ENCODE measurements at places on chromosomes 12 and 14.

GRCh38 chr14:52399104-52399503 lies 85.0 kb downstream of the PTGER2 start:
- DNase-seq = no peak

DNA sequence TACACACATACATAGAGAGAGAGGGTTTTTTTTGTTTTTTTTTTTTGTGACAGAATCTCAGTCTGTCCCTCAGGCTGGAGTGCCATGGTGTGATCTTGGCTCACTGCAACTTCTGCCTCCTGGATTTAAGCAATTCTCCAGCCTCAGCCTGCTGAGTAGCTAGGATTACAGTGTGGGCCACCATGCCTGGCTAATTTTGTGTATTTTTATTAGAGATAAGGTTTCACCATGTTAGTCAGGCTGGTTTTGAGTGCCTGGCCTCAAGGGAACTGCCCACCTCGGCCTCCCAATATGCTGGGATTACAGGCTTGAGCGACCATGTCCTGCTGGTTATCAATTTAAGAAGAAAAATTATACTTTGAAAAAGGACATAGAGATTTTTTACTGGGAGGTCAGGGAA lies 710.6 kb downstream of the SLC6A15 start:
- no peak for DNase-seq

- DNase-seq = no peak
These were observed 184.7 kb downstream of the TMX1 start for GRCh38 chr14:51424561-51425251.

GRCh38 chr14:73342670-73343069 lies 105.4 kb downstream of the PAPLN start:
- no peak for DNase-seq

DNA sequence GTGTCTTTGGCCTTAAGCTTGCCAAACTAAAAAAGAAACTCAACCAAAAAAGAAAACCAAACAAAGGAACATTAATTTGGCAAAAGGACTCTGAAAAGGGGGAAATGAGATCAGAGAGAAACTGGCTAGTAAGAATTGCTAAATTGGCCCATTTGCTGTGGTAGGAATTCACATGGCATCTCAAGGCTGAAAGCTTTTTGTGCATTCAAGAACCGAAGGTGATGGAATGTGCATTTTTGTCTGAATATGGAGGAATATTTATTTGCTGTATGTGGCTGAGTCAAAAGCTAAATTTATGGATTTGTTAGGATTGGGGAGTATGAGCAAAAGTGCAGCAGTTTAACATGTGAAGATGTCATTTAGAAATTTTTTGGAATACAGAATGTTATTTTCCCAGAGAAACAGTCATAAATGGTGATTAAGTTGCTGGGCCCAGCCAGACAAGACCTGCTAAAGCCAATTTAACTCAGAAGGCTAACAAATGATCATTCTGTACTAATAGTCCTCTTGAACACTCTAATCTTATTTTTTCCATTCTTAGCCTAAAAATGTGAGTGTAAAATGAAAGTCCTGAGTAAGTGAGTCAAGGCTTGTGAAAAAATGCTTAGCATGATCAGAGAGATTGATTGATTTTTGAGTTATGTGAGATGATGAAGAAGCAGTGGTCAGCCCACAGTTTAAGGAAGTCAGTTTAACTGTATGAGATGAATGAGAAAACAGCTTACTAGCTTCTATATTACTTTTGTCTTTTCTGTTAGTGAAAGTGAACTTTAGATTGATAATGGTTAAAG lies 94.1 kb downstream of the ANO6 start:
- DNase-seq = no peak

DNA sequence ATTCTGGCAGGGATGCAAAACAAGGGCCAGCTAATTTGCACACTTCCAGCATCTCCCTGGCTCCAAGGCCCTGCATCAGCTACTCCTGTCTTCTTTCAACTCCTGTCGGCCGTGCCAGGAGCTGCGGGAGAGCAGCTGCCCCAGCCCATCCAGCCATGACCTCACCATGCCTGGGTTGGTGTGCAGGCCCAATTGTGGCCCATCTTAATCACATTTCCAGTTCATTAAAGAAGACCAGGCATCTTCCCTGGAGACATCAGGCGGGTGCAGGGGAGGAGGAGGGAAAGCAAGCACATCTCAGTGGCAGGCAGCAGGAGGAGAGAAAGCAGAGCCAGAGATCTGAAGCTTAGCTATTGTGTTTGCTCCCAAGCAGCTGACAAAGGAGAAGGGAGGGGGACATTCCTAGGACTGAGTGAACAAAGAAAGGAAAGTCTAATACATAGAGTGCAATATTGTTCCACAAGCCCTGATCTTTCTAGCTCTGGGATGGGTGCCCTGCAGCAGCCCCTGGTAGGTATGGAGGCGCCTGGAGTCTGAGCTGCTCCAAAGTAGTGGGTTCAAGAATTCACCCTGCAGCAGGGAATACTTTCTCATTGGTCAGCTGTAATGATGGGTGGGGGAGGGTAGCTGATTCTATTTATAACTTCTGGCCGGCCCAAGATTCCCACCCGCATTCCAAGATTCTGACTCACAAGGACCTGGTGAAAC lies 40.1 kb downstream of the VWF start:
- no peak for DNase-seq

GRCh38 chr12:16370096-16370495 lies 22.7 kb downstream of the MGST1 start:
- DNase-seq = no peak

DNA sequence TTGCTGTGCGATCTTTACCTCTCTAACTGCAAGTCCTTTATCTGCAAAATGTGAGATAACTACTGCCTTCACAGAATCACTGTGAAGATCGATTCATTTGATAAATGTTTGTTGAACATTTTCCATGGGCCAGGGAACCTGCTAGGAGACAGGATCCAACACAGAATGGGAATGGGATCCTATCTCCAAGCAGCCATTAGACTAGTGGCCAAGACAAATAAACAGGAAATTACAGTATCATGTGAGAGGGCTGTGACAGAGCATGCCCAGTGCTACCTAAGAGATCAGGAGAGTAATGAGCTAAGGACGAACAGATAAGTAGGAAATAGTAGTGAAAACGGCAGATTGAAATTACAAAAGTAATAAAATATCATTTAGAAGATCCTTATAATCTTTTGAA lies 105.7 kb downstream of the GRIN2B start:
- DNase-seq = no peak

- DNase-seq = no peak
These were observed at the start of gene MYH6 for GRCh38 chr14:23407516-23408306. Gene MYH6, minus strand, starts transcription at chr14:23408273. Its CDS starts 1,050 bp downstream, at chr14:23407223.

DNA sequence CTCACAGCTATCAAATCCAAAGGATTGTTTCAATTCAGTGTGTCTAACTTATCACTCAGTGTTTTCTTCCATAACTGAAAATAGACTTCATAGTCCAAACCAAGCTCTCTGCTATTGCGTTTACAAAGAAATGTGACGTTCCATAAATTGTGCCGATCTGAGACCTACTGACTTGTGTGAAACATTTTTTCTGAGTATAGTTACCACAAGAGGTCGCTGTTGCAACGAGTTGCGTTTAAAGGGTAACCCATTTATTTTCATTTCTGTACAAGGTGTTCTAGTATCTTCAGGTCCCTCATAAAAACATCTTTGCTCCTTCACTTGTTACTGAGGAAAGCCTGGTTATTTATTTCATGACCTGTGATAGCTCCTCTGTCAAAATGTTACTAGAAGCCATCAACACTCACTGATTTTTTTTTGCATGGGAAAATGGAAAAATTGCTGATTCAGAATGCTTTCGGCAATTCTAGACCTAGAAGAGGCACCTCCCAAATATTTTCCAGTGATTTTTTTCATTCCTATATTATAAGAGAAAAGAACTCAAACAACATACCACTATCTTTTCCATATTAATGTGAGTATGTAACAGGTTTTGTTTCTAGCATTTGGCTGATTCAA lies 60.9 kb upstream of the OR4E1 start:
- no peak for DNase-seq

DNA sequence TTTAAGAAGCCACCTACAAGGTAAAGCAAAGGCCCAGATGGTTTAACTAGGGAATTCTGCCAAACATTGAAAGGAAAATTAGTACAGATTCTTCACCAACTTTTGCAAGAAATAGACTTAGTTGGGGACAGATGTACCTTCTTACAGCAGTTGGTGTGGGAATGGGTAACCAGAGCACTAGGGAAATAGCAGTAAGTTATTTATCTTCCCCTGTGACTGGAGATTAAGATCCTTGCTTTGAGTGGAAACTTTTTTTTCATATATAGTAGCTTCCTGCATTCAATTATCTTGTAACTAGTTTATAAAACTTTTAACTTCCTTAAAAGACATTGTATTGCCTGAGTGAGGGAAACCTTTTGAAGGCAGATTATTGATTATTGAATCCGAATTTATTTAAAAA lies 44.2 kb downstream of the ARID2 start:
- no peak for DNase-seq

DNA sequence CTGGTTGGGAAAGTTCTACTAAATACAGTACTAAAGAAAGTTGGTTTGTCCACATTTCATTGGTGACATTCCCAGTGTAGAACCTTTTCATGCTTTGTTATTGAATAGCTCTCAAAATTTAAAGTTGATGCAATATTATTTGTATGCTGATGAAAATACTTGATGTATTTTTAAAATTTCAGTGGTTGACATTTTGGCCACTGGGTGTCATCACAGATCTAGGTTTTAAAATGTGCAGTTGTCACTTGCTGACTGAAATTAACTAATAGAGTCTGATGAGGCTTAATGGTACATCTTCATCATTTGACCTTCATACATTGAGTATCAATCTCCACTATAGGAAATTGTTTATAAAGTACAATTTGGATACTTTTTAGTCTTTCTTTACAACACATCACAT lies 37.1 kb downstream of the CMAS start:
- no peak for DNase-seq

- DNase-seq = no peak
These were observed 2.9 kb upstream of the CACNB3 start for GRCh38 chr12:48815126-48816110.

DNA sequence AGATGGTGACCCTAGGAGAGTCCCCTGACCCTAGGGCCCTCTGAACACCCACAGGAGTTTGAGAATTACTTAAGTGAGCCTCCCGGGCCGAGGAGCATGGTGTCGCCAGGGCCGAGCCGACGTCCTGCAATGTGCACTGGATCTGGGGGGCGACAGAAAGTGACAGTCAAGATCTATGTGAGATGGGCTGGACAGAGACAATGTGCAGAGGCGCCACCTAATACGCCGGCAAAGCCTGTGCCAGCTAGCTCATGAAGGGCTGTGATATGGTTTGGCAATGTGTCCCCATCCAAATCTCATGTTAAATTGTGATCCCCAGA lies 11.6 kb downstream of the MMAB start:
- no peak for DNase-seq

- no peak for DNase-seq
These were observed 355.8 kb upstream of the DCN start for GRCh38 chr12:91538418-91538817.

DNA sequence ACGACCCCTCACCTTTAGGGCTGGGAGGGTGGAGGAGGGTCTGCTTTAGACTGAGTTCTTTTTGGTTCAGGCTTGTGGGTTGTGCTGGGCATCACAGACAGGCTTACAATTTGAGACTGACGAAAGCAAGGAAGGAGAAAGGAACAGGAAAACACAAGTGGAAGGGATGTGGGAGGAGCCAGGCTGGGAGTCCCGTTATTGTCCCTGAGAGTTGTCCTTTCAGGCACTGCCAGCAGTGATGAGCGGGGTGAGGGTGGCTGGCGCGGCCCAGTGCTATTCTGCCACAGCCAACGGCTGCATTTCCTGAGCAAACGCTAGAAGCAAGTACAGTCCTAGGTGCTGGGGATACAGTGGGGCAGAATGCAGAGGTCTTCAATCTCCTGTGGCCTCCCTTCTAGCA lies 29.2 kb upstream of the TSPAN9 start:
- no peak for DNase-seq

DNA sequence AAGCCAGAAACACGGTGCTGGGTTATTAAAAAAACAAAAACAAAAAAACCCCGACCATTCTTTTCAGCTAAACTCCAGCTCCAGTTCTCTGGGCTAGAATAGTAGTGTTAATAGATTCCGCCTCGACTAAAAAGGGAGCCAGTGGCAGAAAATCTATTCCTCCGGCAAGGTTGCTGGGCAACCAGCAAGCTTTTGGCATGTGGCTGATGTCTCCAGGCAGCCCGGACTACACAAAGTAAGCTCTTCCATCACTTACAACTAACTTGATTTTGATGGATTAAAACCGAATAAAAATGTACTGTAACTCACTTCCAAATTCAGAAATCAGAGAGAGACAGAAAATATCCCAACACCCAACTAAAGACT lies 126.4 kb upstream of the FOXN3 start:
- DNase-seq = no peak

DNA sequence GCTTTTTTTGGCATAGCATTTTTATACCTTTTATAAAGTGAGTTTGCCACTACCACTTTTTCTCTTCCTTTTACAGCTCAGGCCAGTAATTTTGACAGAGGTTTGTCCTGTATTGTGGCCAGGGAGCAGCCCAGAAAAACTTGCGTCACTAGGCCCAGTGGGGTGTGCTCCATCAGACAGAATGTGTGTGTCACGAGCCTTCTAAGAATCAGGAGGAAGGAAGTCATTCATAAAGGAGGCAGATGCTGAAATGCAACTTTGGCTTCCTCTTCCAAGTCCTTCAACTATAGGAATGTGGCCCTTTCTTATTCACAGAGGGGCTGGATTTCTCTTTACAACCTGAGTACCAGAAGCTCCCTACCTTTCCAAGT lies 10.1 kb upstream of the RAB35 start:
- no peak for DNase-seq

GRCh38 chr12:68904351-68904962 lies 28.5 kb downstream of the CPM start:
- no peak for DNase-seq

DNA sequence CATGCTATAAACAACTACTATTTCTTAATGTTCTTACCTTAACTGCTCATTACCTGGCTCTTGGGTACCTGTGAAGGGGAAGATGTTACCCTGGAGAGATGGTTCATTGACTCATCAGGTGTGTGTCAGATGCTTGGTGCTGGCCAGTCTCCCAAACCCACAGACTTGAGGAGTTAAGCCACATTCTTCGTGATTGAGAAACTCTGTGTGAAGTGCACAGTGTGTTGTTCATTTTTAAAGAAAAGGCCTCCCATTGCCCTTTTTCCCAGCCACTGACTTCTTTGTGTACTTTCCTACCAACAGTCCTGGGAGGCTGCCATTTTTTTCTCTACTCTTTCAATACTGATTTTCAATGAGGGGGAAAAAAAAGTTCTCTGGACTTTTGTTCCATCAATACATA lies 3.2 kb downstream of the MGST1 start:
- no peak for DNase-seq

- no peak for DNase-seq
These were observed 5.7 kb upstream of the ATG101 start for GRCh38 chr12:52063981-52064649.

DNA sequence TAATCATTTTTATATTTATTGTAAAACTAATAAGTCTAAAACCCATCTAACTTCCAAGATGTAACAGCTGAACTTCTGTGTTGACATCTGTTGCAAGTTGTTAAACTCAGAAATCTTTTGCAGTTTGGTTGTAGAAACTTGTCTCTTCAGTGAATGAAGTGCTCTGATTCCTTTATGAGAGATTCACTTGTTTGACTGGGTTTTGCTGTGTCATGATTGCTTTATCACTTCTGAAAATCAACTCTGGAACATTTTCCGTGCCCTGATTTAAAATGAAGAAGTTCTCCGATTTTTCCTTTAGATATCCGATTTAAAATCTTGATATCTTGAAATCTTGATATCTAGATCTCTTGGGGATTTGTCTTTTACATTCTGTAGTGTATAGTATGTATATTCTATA lies 65.1 kb downstream of the DIP2B start:
- DNase-seq = no peak

GRCh38 chr12:80135624-80136023 lies 36.3 kb downstream of the OTOGL start:
- no peak for DNase-seq
